Vagina (tissue), 2 donors: ENCODE measurements at places on chromosomes 12 and 14.

- H3K27ac ChIP-seq = no peak overlapping the region
- H3K36me3 ChIP-seq = no peaks in the 10 kb centered on the region
- no peak for DNase-seq
- no peak overlapping the region for H3K4me3 ChIP-seq
- H3K27me3 ChIP-seq = no peaks in the 10 kb centered on the region
Measured at GRCh38 chr14:29671034-29671433, 256.6 kb downstream of the PRKD1 start.

- H3K36me3 ChIP-seq = no peaks in the 10 kb centered on the region
- H3K27ac ChIP-seq = no peak overlapping the region
- no peaks in the 10 kb centered on the region for H3K27me3 ChIP-seq
- H3K4me3 ChIP-seq = no peak overlapping the region
- no peak for DNase-seq
Measured at GRCh38 chr12:47302111-47302671, 222.4 kb upstream of the AMIGO2 start.

DNA sequence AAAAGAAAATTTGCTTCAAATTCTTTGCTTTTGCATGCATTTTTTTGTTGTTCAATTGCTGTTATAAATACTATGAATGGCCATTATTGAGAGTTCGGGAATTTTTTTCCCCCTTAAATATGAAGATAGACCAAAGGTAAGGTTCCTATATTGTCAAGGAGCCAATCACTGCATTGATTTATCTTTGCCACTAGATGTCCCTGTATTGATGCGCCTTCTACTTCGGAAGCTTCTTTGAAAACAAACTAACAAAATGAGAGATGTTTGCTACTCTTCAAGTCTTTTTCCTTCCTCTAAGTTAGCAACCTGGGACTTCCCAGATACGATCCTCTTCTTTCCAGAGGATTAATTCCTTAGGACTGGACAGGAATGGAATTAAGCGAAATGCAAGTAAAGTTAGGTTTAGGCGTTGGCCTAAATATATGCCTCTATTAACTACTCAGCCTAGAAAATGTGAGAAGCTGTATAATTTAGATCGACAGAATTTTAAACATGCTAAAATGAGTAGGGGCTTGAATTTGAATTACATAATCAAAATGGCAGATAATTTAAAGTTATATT is 318.1 kb downstream of the AEBP2 start:
- H3K4me3 ChIP-seq = no peak overlapping the region
- H3K4me1 ChIP-seq = no peaks in the 10 kb centered on the region
- no peak overlapping the region for H3K27ac ChIP-seq

DNA sequence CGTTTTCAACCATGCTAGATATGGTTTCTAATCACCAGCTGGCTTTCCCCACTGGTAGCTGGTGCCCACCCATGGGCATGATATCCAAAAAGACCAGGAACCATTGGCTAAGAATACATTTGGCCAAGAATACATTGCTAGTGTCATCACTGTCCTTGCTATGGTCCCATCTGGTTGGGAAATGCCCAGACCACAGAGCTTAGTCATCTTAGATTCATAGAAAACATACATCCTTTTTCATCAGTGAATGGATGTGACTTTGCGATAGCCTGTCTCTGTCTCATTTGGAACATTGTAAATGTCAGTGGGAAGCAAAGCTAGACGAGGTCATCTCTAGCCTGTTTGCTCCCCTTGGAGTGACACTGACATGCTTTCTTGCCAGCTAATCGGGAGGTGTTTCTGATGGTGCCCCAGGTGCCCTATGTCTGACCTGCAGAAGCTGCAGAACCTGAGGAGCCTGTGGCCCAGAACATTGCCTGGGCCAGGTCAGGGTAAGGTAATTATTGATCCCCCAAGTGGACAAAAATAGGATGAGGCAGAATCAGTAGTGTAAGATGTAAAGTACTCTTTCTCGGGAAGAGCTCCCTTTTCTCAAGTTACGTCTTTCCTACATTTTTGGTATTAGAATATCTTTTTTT is 194.8 kb downstream of the SLC41A2 start:
- no peak overlapping the region for H3K4me3 ChIP-seq
- no peak for DNase-seq
- no peaks in the 10 kb centered on the region for H3K27me3 ChIP-seq
- no peak overlapping the region for H3K27ac ChIP-seq
- no peaks in the 10 kb centered on the region for H3K36me3 ChIP-seq

- no peaks in the 10 kb centered on the region for H3K36me3 ChIP-seq
- DNase-seq = no peak
- H3K27ac ChIP-seq = no peak overlapping the region
- no peak overlapping the region for H3K4me3 ChIP-seq
- no peaks in the 10 kb centered on the region for H3K27me3 ChIP-seq
Measured at GRCh38 chr12:68794653-68795251, 13.2 kb upstream of the MDM2 start.

- no peak overlapping the region for H3K27ac ChIP-seq
- no peak overlapping the region for H3K4me3 ChIP-seq
- H3K36me3 ChIP-seq = no peaks in the 10 kb centered on the region
- DNase-seq = no peak
- H3K27me3 ChIP-seq = no peaks in the 10 kb centered on the region
- no peaks in the 10 kb centered on the region for H3K4me1 ChIP-seq
Measured at GRCh38 chr12:18634382-18634781, 103.4 kb downstream of the PLCZ1 start.

DNA sequence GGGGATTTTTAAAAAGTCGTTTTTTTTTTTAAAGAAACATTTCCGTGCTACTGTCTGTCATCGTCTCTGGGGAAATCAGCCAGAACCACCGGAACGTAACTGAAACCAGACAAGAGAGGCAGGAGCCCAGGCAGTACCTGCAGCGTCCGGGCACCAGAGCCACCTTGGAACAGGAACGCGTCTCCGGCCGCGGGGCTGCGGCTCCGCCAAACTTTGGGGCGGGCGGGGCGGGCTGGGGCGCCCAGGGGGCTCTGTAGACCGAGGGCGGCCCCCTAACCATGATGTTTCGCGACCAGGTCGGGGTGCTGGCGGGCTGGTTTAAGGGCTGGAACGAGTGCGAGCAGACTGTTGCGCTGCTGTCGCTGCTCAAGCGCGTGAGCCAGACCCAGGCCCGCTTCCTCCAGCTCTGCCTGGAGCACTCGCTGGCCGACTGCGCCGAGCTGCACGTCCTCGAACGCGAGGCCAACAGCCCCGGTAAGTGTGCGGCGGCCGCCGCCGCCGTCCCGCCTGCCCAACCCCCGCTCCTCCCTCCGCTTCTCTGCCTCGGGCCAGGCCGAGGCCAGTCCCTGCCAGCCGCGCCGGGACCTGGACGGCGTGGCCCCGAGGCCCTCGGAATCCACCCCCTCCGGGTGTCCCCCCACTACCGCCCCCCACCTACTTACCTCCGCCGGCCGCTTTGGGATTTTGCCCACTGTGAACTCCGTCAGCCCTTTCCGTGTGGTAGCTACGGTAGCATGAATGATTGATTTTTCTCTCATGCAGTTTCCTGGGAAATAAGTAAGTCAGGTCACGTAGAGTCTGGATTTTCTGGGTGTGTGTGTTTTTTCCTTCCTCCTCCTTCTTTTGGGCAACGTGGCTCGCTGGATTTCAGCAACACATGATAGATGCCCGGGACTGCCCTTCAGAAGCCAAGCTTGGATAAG is 972 bp downstream of the SAMD4A start:
- peaks cover 39% of the 10 kb centered on the region for H3K4me1 ChIP-seq
- peak overlapping the region; percentile 75 for H3K4me3 ChIP-seq
- H3K27ac ChIP-seq = peak overlapping the region; percentile 99
- DNase-seq = no peak
- H3K27me3 ChIP-seq = no peaks in the 10 kb centered on the region
